ENCODE measurements at places on chromosomes 1 and 21.

DNA sequence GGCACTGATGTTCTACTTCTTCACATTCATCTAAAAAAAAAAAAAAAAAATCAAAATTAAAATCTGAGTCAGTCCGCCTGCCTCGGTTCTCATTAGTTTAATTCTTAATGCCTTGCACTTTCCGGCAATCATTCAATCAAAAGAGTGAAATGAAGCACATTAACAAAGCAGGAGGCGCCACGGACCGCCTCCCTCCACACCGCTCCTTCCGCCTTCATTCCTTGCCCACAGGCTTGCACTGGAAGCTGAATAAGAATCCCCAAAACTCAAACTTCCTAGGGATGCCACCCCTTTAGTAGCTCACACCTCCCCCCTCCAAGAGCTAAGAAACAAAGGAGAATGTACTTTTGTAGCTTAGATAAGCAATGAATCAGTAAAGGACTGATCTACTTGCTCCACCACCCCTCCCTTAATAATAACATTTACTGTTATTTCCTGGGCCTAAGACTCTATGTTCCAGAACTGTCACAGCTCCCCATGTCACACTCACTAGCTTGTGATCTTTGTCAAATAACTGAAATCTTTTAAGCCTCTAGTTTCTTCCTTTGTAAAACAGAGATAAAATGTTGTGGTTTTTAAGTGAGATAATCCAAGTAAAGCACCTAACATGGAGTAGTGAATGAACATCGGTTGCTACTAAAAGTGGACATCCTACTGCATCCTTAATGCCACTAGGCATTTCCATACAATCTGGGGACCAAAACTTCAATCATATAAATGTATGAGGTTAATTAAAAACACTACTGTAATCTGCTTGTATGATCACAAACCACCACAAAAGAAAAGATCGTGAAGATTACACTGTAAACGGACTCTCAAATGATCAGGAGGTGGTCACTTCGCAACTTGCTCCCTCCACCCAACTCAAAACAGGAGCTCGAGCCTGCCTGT lies 27.4 kb downstream of the LGALS8 start:
- DNase-seq, result no peak

- DNase-seq, result peak; percentile 63
Observed at GRCh38 chr1:120176092-120176855, at the start of gene SEC22B. Gene SEC22B (minus strand): TSS chr1:120176520. CDS start chr1:120176381, 139 bp downstream.

DNA sequence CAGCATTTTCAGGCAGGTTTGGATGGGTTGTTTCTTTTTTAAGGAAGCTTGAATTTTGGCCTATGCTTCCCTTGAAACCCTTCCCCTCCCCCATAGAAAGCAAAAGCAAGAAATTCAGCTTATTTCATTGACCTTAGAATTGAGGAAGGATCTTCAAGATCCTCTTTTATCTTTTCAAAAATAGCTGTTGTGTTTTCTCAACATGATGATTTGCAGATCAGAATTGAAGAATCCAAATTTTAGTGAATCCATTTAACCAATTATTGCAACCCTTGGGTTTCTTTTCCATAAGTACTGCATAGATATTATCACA lies 73.7 kb downstream of the LRRC8C start:
- DNase-seq, result no peak

DNA sequence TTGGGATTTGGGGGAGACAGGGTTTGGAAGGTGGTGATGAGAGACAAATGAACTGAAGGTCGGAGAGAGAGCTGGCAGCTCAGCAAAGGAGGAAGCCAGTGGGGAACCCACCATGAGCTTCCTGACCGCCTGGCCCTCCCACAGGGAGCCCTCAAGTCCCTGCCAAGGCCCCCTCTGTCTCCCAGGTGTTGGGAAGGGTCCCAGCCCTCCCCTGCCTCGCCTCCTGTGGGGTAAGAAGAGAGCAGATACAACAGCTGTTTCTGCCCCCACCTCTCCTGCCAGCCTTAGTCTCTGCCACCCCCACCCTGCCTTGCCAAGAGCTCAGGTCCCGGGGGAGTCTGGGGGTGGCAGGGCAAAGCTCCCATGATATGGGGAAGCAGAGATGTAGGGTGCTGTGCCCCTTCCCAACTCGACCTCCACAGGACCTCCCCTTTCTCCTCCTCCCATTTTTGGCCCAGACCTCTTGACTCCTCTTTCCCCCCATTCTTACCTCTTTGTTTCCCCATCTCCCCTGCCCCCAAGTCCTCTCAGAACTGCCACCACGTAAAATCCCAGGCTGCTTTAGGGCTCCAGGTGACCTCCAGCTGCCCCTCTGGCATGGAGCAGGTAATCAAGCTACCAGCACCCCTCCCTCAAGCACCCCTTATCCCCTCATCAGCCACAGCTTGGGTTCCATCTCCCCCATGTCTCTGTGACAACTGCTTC lies 556 bp downstream of the S100A1 start:
- no peak for DNase-seq

Measured in GM12892 (cell line).